ENCODE measurements at places on chromosomes 16 and 17.

GRCh38 chr16:74601126-74601871 lies 5.6 kb downstream of the GLG1 start:
- peak; percentile 54 for DNase-seq

- no peak for DNase-seq
Measured at GRCh38 chr16:47732523-47733111, 271.5 kb downstream of the PHKB start.

GRCh38 chr17:33987162-33987561 lies 267.9 kb upstream of the CCL2 start:
- no peak for DNase-seq

GRCh38 chr17:27450416-27450815 lies 5.8 kb upstream of the KSR1 start:
- no peak for DNase-seq

- no peak for DNase-seq
Measured at GRCh38 chr17:49358641-49359247, 3.3 kb downstream of the ZNF652 start.

DNA sequence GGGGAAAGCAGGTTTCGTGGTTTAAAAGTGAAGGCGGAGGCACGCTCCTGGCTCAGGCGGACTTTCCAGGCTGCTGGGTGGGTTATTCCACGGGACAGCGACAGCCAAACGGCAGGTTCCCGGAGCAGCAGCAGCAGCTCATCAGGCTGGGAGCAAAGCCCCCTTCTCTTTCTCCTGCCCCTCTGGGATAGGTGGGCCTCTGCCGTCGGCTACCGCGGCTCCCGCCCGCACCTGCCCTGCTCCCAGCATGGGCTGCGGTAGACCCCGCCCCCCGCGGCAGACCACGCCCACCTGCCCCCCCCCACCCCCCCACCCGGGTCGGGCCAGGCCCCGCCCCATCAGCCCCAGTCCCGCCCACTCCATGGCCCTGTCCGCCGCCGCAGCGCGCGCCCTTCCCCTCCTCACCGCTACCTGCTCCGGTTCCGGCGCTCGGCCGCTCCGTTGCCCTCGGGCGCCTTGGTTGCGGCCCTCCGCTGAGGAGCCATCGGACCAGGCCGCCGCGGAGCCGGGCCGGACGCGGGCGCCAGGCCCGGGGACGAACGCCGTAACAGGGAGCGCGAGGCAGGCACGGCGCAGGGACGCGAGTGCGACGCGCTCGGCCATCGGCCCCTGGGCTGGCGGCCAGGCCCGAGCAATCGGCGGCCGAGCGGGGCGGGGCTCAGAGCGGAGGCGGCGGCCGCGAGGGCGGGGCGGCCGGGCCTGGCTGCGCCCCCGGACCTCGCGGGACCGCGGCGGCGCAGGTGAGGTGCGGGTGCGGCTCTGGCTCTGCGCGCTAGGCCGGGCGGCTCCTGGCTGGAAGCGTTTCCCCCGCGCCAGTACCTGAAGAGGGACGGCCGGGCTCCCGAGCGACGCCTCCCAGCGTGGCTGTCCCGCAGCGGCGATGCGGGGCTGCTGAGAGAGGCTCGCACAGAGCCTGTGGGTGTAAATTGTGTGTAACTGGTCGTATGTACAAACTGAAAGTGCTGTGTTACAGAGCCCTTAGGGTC lies at the start of the genes HEXD and OGFOD3:
Gene HEXD, plus strand, starts transcription at position 347 of the 986 bp plus-strand sequence. CDS start 1,453 bp downstream, outside the sequence.
Gene OGFOD3, minus strand, starts transcription at position 586 of the 986 bp plus-strand sequence. Its CDS starts 101 bp downstream, at position 485.
- peak; percentile 64 for DNase-seq

DNA sequence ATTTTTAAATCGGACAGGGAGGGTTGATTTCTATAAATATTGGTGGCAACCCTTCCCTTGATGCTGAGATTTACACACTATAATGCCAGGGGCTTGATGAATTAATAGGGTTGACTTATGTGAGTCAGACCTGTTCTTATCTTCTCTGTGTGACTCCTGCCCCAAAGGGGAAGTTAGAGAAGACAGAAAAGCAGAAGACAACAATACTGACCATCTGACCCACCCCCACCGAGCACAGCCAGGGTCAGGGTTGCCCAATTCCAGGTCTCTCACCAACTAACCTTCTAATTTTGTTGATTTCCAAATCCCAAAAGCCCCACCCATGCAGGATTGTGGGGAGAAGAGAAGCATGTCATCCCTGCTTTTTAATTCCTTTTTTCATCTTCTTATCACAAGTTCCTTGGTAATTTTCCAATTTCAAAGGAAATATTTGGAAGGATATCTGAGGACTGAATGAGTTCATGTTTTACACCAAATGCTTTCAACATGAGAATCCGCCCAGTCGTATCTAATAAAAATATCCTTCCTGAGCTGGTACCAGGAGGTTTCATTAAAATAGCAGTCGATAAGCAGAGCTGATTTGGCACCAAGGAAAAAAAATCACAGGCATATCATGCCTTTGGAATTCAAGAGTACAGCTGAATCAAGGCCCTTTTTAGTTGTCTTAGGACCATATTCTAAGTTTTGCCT lies 603.4 kb upstream of the CDH11 start:
- DNase-seq, result no peak
